Daoy (cell line): ENCODE measurements at places on chromosomes 1 and 21. TPM values are rescaled to one million over a fixed set of nuclear protein-coding genes. Genes with fewer than 3 reads are reported as not detected.

GRCh38 chr1:183996396-183996795 is 41.1 kb downstream of the COLGALT2 start:
- no peak for DNase-seq

Gene RASAL2
- total RNA-seq = 6.2 and 12.2 TPM in 2 replicates

GRCh38 chr21:25640202-25640942 is 1.3 kb downstream of the JAM2 start:
- DNase-seq = peak; percentile 43

DNA sequence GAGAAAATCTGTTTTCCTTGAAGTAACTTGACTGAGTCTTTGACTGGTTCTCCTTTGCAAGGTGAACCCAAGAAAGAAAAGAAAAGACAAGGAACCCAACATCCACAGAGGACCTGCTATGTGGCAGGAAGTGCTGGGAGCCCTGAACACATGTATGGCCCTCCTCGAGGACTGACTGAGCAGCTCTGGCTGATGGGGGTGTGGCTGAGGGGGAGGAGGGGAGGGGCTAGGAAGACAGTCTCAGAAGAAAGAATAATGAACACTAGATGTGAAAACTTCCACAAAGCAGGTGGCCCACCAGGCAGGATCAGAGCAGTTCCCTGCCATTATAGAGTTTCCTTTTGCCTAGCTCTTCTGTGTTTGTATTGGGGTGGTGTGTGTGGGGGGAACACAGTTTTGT is 26.1 kb downstream of the NENF start:
- no peak for DNase-seq

GRCh38 chr1:68421350-68421749 is 28.4 kb downstream of the RPE65 start:
- no peak for DNase-seq

Gene TRABD2B
- total RNA-seq = not detected in 2 replicates

Gene LENEP
- not detected in 2 replicates for total RNA-seq

Gene TXNDC12
- total RNA-seq = 103 and 128 TPM in 2 replicates

- DNase-seq = no peak
Measured at GRCh38 chr1:160504651-160505050, 18.4 kb downstream of the SLAMF6 start.

- no peak for DNase-seq
Measured at GRCh38 chr1:78088015-78088414, 42.2 kb downstream of the GIPC2 start.

- DNase-seq = peak; percentile 19
Measured at GRCh38 chr1:28412731-28413130, 43.2 kb downstream of the PHACTR4 start.

- DNase-seq = no peak
Measured at GRCh38 chr1:184545601-184546000, 158.8 kb downstream of the C1orf21 start.

Gene RAB42
- total RNA-seq = 6.4 and 8.8 TPM in 2 replicates

GRCh38 chr1:65114322-65114721 is 33.7 kb upstream of the AK4 start:
- peak; percentile 23 for DNase-seq

GRCh38 chr1:222535455-222535854 is 12.4 kb downstream of the HHIPL2 start:
- no peak for DNase-seq

GRCh38 chr1:180229483-180230415 is at the start of gene LHX4:
LHX4 (plus strand) TSS chr1:180230264; CDS start chr1:180230530, 266 bp downstream.
- peak; percentile 70 for DNase-seq

DNA sequence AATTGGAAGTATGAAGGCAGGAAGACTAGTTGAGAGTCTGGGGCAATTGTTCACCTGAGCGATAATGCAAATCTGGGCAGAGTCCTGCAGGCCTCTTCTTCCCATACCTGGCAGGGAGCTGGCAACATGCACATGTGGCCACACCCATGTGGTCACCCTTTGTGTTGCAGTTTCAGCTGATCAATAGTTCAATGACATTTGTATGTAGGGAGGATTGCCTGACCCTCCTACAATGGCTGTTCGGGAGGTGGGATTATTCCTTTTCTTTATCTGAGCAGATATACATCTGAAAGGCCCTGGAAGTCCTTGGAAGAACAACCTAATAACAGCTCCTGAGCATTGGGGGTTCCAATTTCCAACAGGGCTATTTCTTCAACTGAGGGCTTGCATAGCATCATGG is 15.2 kb upstream of the TRIM45 start:
- no peak for DNase-seq

Gene EDARADD
- total RNA-seq = 2.7 and 6.0 TPM in 2 replicates

- DNase-seq = no peak
Measured at GRCh38 chr1:202953392-202953791, 4.7 kb downstream of the ADIPOR1 start.

Gene ZFP69B
- total RNA-seq = 4.8 and 8.5 TPM in 2 replicates

- DNase-seq = no peak
Measured at GRCh38 chr1:86596741-86597290, 49.9 kb downstream of the CLCA4 start.

Gene CD52
- not detected in 2 replicates for total RNA-seq

DNA sequence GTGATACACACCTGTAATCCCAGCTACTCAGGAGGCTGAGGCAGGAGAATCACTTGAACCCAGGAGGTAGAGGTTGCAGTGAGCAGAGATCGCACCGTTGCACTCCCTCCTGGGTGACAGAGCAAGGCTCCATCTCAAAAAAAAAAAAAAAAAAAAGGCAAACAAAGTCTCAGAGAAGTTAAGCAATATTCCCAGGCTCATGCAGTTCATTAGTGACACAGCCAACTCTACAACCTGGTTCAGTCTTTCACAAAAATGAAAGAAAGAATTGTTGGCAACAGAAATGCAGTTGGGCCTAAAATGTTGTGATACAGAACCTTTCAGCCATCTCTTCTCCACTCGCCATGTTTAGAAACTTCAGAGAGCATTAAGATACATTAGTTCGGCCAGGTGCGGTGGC is 242.1 kb downstream of the LTN1 start:
- DNase-seq = no peak

- DNase-seq = peak; percentile 36
Measured at GRCh38 chr1:161033751-161034150, 5.0 kb downstream of the TSTD1 start.

Gene SLC35D1
- total RNA-seq = 20.1 and 20.3 TPM in 2 replicates

Gene MAGOH
- 51.6 and 60.0 TPM in 2 replicates for total RNA-seq
